CD8-positive, alpha-beta memory T cell (primary cell): ENCODE measurements at places on chromosomes 12 and 14. TPM values are rescaled to one million over a fixed set of nuclear protein-coding genes. Genes with fewer than 3 reads are reported as not detected.

- H3K27me3 ChIP-seq, result no peaks in the 10 kb centered on the region
- no peak overlapping the region for H3K27ac ChIP-seq
- H3K4me3 ChIP-seq, result no peak overlapping the region
- no peak for DNase-seq
- H3K36me3 ChIP-seq, result no peaks in the 10 kb centered on the region
These were observed 10.3 kb upstream of the PPP4R4 start for GRCh38 chr14:94163796-94164195.

- no peaks in the 10 kb centered on the region for H3K27me3 ChIP-seq
- no peak overlapping the region for H3K4me3 ChIP-seq
- H3K4me1 ChIP-seq, result no peaks in the 10 kb centered on the region
- no peak overlapping the region for H3K27ac ChIP-seq
- no peaks in the 10 kb centered on the region for H3K36me3 ChIP-seq
These were observed 111.6 kb upstream of the NOS1 start for GRCh38 chr12:117472983-117473382.

GRCh38 chr14:38261620-38262019 lies 5.7 kb upstream of the CLEC14A start:
- H3K4me1 ChIP-seq, result no peaks in the 10 kb centered on the region
- H3K27ac ChIP-seq, result no peak overlapping the region
- H3K27me3 ChIP-seq, result no peaks in the 10 kb centered on the region
- DNase-seq, result no peak

- H3K4me3 ChIP-seq, result no peak overlapping the region
- no peaks in the 10 kb centered on the region for H3K36me3 ChIP-seq
- H3K27me3 ChIP-seq, result no peaks in the 10 kb centered on the region
- no peak for DNase-seq
- H3K4me1 ChIP-seq, result peaks cover 21% of the 10 kb centered on the region
- no peak overlapping the region for H3K27ac ChIP-seq
These were observed 5.0 kb upstream of the RAPGEF3 start for GRCh38 chr12:47763481-47764346.

- no peaks in the 10 kb centered on the region for H3K27me3 ChIP-seq
- DNase-seq, result no peak
- H3K4me1 ChIP-seq, result no peaks in the 10 kb centered on the region
- H3K36me3 ChIP-seq, result no peaks in the 10 kb centered on the region
These were observed 31.2 kb upstream of the KLC1 start for GRCh38 chr14:103597623-103598377.

DNA sequence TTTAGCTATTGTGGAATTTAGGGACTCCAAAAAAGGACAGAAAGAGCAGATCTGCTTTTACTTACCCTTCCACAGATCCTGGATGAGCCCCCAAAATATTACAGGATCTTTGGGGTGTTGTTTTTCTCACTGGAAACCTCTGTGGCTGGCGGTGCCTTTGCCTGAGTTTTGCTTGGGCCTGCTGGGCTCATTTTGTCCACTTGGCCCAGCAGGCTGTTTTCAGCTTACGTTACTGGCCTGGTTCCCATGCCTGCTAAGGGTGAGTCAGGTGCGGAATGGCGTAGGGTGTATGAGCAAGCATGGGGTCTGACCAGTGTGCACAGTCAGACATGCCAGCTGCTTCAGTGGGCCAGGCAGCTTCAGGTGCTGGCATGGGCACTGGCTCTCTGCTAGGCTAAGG lies 45.8 kb downstream of the HSD17B6 start:
- H3K4me3 ChIP-seq, result no peak overlapping the region
- no peaks in the 10 kb centered on the region for H3K27me3 ChIP-seq
- H3K4me1 ChIP-seq, result no peaks in the 10 kb centered on the region
- no peak for DNase-seq
- H3K36me3 ChIP-seq, result no peaks in the 10 kb centered on the region
- H3K27ac ChIP-seq, result no peak overlapping the region

DNA sequence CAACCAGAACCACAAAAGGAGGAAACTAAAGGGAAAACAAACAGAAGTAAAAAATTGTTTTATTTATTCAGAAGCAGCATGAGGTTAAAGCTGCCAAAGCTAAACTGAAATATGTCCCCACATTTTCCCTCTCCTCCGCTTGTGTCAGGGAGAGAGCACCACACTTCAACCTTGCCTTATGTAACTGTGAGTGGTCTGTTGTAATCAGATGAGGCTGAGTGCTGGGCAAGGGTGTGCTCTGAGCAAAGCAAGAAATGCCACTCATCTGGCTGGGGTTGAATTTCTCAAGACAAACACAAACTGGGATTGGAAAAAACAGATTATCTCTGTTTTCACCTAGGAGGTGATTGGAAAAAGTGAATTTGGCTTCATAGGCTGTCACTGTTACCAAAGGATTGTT lies 12.2 kb downstream of the CAPZA3 start:
- H3K36me3 ChIP-seq, result no peaks in the 10 kb centered on the region
- no peak overlapping the region for H3K4me3 ChIP-seq
- no peak overlapping the region for H3K27ac ChIP-seq

- H3K27me3 ChIP-seq, result no peaks in the 10 kb centered on the region
- no peak overlapping the region for H3K27ac ChIP-seq
- no peak for DNase-seq
- H3K36me3 ChIP-seq, result no peaks in the 10 kb centered on the region
- no peaks in the 10 kb centered on the region for H3K4me1 ChIP-seq
These were observed 67.7 kb upstream of the NTF3 start for GRCh38 chr12:5364036-5364770.

DNA sequence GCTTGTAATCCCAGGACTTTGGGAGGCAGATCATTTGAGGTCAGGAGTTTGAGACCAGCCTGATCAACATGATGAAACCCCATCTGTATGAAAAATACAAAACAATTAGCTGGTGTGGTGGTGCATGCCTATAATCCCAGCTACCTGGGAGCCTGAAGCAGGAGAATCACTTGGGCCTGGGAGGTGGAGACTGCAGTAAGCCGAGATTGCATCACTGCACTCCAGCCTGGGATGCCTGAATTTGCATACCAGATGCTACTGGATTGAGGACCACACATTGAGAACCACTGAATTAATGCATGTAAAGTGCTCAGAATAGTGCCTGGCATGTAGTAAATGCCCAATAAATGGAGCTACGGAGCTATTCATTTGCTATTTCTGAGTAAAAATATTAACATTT lies 14.9 kb upstream of the MYH7 start:
- H3K27ac ChIP-seq, result no peak overlapping the region
- no peaks in the 10 kb centered on the region for H3K36me3 ChIP-seq
- no peak for DNase-seq
- no peaks in the 10 kb centered on the region for H3K4me1 ChIP-seq
- no peak overlapping the region for H3K4me3 ChIP-seq

GRCh38 chr14:99677231-99678140 lies 6.6 kb upstream of the CYP46A1 start:
- H3K4me1 ChIP-seq, result peaks cover 21% of the 10 kb centered on the region
- H3K27me3 ChIP-seq, result no peaks in the 10 kb centered on the region
- H3K27ac ChIP-seq, result no peak overlapping the region
- no peak for DNase-seq
- no peak overlapping the region for H3K4me3 ChIP-seq

DNA sequence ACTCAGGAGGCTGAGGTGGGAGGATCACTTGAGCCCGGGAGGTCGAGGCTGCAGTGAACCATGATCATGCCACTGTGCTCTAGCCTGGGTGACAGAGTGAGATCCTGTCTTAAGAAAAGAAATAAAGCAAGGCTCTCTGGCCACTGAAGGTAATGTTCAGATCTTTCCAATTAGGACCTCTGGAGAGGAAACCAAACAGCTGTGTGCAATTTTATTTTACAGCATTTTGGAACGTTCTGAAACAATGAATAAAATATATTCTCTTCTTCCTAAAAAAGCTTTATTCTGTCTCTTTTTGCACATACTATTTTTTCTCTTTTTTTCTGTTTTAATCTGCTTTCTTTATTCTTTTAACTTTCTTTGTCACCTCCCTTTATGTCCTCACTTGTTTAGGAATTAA lies 5.0 kb upstream of the YBX3 start:
- H3K27me3 ChIP-seq, result peaks cover 10% of the 10 kb centered on the region
- no peak overlapping the region for H3K4me3 ChIP-seq
- no peak overlapping the region for H3K27ac ChIP-seq
- H3K36me3 ChIP-seq, result no peaks in the 10 kb centered on the region
- H3K4me1 ChIP-seq, result peaks cover 6% of the 10 kb centered on the region

- no peaks in the 10 kb centered on the region for H3K4me1 ChIP-seq
- H3K27ac ChIP-seq, result no peak overlapping the region
- H3K36me3 ChIP-seq, result no peaks in the 10 kb centered on the region
- no peaks in the 10 kb centered on the region for H3K27me3 ChIP-seq
- no peak overlapping the region for H3K4me3 ChIP-seq
- DNase-seq, result no peak
These were observed 38.9 kb downstream of the C14orf132 start for GRCh38 chr14:96077983-96078624.

DNA sequence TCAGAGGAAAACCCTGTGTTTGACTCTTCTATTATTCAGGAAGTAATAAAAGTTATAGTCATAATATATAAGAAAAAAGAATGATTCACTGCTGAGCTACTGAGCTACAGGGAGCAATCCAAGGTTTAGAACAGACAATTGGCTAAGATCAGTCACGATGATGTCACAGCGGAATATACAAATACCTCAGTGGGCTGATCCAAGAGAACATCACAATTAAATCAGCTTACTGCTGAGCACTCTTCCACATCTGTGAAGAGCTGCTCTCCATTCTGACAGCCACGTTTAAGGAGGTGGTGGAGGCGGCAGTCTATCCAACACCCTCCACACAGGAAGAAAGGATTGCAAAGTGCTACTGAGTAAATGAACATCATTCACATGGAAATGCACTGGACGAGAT lies 271.0 kb downstream of the APAF1 start:
- no peak for DNase-seq
- H3K27me3 ChIP-seq, result no peaks in the 10 kb centered on the region
- H3K36me3 ChIP-seq, result no peaks in the 10 kb centered on the region
- no peaks in the 10 kb centered on the region for H3K4me1 ChIP-seq
- H3K27ac ChIP-seq, result no peak overlapping the region
- H3K4me3 ChIP-seq, result no peak overlapping the region

DNA sequence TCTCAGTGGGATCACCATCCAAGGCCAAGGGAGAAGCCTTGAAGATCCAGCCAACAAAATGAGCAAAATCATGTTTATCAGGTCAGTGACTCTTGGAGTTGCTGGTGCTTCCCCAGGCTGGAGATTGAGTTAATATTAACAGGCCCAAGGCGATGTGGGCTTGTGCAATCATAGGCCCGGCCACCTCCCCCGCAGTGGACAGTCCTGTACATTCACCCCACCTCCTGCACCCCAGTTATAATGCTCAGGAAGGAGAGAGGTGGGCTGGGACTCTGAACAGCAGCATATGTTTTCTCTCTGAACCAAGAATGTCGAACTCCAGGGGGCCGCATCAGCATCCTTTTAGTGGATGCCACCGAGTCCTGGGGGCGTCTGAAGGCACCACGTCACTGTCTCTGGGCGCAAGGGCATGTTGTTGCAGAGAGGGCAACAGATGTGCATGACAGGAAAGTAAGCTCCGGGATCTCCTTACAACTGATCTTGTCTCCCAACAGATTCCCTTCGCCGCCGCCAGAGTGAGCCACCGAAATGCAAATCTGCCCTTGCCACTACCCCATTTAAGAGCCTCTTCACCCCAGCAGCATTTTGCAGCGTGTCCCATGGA lies 32.2 kb upstream of the SERPINA6 start:
- no peaks in the 10 kb centered on the region for H3K4me1 ChIP-seq
- H3K27ac ChIP-seq, result no peak overlapping the region
- H3K4me3 ChIP-seq, result no peak overlapping the region
- H3K27me3 ChIP-seq, result no peaks in the 10 kb centered on the region
- no peaks in the 10 kb centered on the region for H3K36me3 ChIP-seq

GRCh38 chr14:31939934-31940333 lies 137.2 kb upstream of the ARHGAP5 start:
- no peaks in the 10 kb centered on the region for H3K27me3 ChIP-seq
- H3K4me3 ChIP-seq, result no peak overlapping the region
- peaks cover 13% of the 10 kb centered on the region for H3K4me1 ChIP-seq
- no peaks in the 10 kb centered on the region for H3K36me3 ChIP-seq
- no peak overlapping the region for H3K27ac ChIP-seq

GRCh38 chr12:75754141-75754540 lies 242.7 kb upstream of the KRR1 start:
- H3K36me3 ChIP-seq, result no peaks in the 10 kb centered on the region
- DNase-seq, result no peak
- H3K27me3 ChIP-seq, result no peaks in the 10 kb centered on the region
- H3K27ac ChIP-seq, result no peak overlapping the region
- H3K4me1 ChIP-seq, result no peaks in the 10 kb centered on the region
- no peak overlapping the region for H3K4me3 ChIP-seq

- H3K27me3 ChIP-seq, result no peaks in the 10 kb centered on the region
- no peak overlapping the region for H3K4me3 ChIP-seq
- no peak for DNase-seq
- no peak overlapping the region for H3K27ac ChIP-seq
- no peaks in the 10 kb centered on the region for H3K4me1 ChIP-seq
These were observed 81.2 kb downstream of the PRKD1 start for GRCh38 chr14:29846339-29847055.

DNA sequence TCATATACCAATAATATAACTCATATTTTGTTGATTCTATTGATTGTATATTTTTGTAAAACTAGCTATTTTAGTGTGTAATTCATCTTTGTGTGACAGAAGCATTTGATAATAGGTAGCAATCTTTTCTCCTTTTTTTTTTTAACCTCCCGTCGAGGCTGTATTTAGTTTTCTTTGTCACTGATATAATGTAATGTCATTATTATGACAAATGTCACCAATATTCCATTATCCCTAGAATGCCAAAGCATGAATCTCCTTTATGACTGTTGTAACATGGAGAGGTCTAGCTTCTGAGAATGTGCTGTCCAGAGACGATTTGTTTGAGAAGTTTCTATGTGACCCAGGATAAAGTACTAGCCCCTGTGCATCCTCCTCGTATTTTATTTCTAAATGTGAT lies 639.0 kb upstream of the ATXN7L3B start:
- H3K27ac ChIP-seq, result no peak overlapping the region
- no peak overlapping the region for H3K4me3 ChIP-seq
- no peaks in the 10 kb centered on the region for H3K4me1 ChIP-seq
- DNase-seq, result no peak
- H3K27me3 ChIP-seq, result no peaks in the 10 kb centered on the region
- no peaks in the 10 kb centered on the region for H3K36me3 ChIP-seq

GRCh38 chr12:112096667-112097066 lies 11.9 kb downstream of the NAA25 start:
- H3K36me3 ChIP-seq, result peaks cover 15% of the 10 kb centered on the region
- no peaks in the 10 kb centered on the region for H3K27me3 ChIP-seq
- no peak overlapping the region for H3K4me3 ChIP-seq
- no peak overlapping the region for H3K27ac ChIP-seq

Gene C12orf60
- total RNA-seq, result 3.1 TPM

Gene TC2N
- total RNA-seq, result 43.1 TPM

Gene TAS2R7
- not detected for total RNA-seq

Gene GALNT16
- not detected for total RNA-seq

Gene ANKS1B
- total RNA-seq, result 0.39 TPM

Gene IFT81
- total RNA-seq, result 3.7 TPM

Gene RNASE7
- total RNA-seq, result not detected

Gene OVCH1
- not detected for total RNA-seq

Gene NELL2
- 60.2 TPM for total RNA-seq
